ENCODE measurements at places on chromosomes 7 and 10. TPM values are rescaled to one million over a fixed set of nuclear protein-coding genes. Genes with fewer than 3 reads are reported as not detected.
A peak's percentile ranks its signal among the peaks of the same experiment; 100 is the strongest.

Gene MYOZ1
- total RNA-seq, result not detected

Gene CYP3A7
- not detected for total RNA-seq

Gene TNRC18
- 214 TPM for total RNA-seq

Gene LIPM
- not detected for total RNA-seq

Gene SNX8
- total RNA-seq, result 5.7 TPM

Gene POMZP3
- 5.4 TPM for total RNA-seq

Gene NFE2L3
- 24.5 TPM for total RNA-seq

DNA sequence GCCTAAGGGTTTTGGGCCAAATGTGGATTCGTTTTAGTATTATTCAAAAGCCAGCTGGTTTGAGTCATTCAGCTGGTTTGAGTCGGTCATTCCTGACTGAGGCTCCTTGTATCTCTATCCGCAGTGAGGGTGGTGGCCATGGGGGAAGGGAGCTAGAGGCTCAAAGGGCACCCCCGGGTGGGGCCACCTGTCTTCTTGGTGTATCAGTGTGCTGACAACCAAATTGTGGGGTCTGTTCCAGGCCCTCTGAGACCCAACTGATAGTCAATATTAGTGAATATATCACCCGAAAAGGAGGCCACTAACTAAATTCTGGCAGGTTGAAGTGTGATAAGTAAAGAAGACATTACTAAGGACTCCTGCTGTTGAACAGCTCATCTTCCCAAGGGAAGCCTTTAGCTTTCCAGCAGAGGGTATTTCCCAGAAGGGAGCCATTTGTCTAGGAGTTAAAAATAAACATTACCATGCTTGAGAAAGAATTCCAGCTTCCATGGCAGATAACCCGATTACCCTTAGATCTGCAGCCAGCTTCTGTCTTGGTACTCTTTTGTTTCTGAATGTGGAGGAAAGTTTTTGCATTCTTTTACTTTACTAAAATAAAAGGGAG lies 29.9 kb upstream of the DDX50 start:
- no peak for DNase-seq

- no peak for DNase-seq
Observed at GRCh38 chr10:44260286-44260928, 124.5 kb downstream of the CXCL12 start.

GRCh38 chr7:12481722-12482121 lies 78.1 kb upstream of the VWDE start:
- DNase-seq, result no peak

GRCh38 chr7:69645683-69646082 lies 47.4 kb downstream of the AUTS2 start:
- no peak for DNase-seq

DNA sequence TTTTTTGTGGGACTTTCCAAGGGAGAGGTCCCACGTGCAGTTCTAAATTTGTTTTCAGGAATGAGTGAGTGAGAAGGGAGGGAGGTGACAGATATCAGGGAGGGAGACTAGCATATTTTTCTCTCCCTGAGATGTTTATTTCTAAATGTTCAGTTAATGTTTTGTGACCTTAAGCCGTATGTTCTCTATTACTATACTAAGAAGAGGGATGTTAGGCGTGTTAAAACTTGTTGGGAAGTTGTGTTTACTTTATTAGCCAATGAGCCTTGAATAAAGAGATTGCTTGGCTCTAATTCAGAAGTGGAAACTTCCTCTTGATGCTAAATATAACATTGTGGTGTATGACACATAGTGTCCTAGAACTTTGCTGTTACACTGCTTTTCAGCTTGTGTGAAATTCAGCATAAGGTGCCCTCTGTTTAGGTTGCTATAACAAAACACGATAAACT lies 37.3 kb downstream of the DNAH11 start:
- DNase-seq, result no peak

DNA sequence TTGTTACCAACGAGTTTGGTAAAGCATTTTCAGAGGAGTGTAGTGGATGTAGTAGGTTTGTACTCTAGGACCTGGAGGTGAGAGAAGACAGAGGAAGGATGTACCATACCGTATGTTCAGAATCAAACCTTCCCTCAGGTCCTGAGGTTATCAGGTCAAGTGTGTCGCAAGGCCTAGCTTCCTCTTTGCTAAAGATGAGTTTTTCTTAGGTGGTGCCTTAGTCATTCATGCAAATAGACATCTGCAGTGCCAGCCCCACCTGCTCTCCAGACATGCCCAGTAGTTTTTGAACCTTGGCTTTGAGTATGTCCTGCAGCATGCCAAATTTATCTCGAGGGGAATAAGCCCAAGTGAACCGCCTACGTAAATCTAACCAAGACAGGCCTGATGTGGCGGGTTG lies 71.3 kb downstream of the HDAC9 start:
- DNase-seq, result no peak

- DNase-seq, result no peak
Observed at GRCh38 chr7:19623676-19624075, 85.2 kb downstream of the POLR1F start.

- no peak for DNase-seq
Observed at GRCh38 chr7:43938892-43939482, 12.8 kb downstream of the UBE2D4 start.

GRCh38 chr10:109741712-109742111 lies 181.6 kb downstream of the XPNPEP1 start:
- DNase-seq, result no peak

GRCh38 chr7:157793087-157793353 lies 456.2 kb downstream of the DNAJB6 start:
- DNase-seq, result no peak

DNA sequence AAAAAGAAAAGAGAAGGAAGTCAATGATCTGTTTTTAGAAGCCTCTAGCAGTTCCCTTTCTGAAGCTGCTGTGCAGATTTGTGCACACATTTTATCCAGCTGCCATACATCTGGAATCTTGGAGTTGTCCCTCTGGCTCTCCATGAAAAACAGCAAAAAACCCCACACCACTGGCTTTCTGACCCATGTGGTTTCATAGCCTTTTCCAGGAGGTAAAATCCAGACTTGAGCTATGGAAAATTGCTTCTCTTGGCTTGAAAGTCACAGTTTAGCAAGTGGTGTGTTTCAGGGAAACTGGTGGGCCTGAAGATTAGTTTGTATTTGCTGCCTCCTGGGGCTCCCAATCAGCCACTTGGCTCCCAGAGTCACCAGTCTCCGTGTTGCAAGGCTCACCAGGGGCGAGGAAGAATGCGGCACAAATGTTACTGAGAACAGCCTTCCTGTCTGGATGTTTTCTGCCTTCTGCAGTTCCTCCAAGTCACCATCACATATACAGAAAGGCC lies 50.1 kb upstream of the ADRB1 start:
- no peak for DNase-seq

- DNase-seq, result peak; percentile 91
Observed at GRCh38 chr10:88835096-88835909, 16.3 kb downstream of the ANKRD22 start.

DNA sequence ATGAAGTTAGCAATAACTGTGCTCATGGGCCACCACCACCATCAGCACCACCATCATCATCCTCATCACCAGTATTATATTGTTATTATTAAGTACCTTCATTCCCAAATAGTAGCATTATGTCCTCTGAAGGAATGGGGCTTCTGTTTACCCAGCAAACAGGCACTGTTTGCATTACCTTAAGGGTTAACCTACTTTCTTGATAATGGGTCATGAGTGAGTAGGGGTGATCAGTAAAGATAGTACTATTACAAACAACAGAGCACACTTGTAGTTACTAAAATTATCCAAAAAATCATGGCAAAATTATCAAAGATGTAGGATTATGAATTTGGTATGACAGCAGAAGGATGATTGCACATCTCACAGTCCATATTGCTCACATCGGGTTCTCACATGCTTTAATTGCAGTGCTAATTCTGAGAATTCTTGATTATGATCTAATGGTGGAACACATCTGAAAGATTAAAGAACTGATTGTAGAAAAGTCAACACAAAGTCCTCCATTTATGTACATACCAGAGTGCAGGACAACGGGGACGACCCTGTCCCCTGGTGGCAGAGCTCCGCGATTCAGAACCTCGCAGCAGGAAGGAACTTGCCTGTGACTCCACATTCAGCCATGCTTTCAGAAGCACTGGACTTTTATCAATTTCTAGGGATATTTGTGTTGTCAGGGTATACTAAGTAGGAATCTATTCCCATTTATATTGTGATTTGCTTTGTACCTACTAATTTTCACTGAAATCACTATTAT lies 31.0 kb downstream of the PDE1C start:
- DNase-seq, result no peak

DNA sequence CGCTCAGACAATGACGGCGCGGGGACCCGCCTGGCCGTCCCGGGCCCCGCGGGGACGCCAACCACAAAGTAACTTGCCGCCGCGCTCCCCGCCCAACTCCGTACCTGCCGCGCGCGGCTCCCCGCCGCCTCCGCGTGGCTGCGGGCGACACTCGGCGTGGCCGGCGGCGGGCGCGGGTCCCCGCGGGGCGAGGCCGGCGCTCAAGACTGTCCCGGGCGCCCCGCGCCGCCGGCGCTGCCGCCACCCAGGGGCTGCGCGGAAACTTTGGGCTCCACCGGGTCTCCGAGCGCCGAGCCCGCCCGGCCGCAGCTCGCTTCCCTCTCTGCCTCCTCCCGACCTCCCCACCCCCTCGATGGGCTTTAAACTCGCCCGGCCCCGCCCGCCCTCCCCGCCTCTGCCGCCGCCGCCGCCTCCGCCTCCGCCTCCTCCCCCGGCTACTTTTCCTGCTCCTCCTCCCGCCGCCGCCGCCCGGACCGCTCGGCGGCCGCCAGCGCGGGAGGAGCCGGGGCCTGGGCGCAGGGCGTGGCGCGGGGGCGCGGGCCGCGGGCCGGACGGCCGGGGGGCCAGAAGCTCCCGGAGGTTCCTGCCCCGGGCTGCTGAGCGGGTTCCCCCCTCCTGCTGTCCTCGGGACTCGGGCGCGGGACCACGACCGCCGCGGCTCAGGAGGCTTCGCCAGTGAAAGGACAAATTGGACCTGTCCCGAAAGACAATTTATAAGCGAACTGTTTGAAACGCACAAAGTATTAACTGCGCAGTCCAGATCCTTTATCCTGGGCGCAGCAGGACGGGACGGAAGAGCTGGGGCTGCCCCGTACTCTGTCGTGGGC lies 10.6 kb upstream of the GRB10 start:
- peak; percentile 71 for DNase-seq

Measured in hematopoietic multipotent progenitor cell (in vitro differentiated cells).